ENCODE measurements at places on chromosomes 6 and 20.

- no peak for DNase-seq
These were observed 30.7 kb downstream of the FGD2 start for GRCh38 chr6:37036146-37036545.

DNA sequence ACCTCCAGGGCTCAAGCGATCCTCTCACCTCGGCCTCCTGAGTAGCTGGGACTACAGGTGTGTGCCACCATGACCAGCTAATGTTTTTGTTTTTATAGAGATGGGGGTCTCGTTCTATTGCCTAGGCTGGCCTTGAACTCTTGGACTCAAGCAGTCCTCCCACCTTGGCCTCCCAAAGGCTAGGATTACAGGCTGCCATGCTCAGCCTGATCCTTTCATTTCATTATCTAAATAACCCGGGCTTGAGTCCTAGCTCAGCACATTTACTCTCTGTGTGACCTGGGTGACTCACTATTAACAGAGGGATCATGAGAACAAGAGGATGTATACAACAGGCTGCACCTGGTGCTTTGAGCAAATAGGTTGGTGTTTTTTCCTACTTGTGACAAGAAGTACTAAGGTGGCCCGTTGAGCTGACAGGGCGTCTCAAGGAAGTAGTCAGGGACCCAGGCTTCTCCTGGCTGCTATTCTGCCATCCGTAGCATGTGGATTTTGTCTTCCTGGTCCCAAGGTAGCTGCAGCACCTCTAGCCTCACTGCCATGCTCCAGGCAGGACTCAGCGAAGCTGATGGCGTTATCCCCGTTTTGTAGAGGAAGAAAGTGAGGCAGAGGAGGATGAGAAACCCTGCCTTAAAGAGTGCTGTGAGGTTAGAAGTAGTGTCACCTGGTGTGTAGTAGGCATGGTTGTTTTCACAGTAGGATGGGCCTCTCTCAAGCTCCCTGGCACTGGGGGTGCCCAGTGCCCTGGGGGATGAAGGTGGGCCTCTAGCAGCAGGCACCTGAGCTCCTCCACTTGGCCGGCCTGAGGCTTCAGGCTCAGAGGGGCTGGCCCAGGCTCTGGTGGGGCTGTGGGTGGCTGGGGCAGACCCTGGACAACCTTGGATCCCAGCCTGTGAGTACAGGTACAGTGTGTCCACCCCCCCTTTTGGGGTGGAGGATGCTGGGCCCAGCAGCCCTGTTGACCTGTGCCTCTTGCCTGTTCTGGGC lies 62.4 kb downstream of the ADNP start:
- no peak for DNase-seq

DNA sequence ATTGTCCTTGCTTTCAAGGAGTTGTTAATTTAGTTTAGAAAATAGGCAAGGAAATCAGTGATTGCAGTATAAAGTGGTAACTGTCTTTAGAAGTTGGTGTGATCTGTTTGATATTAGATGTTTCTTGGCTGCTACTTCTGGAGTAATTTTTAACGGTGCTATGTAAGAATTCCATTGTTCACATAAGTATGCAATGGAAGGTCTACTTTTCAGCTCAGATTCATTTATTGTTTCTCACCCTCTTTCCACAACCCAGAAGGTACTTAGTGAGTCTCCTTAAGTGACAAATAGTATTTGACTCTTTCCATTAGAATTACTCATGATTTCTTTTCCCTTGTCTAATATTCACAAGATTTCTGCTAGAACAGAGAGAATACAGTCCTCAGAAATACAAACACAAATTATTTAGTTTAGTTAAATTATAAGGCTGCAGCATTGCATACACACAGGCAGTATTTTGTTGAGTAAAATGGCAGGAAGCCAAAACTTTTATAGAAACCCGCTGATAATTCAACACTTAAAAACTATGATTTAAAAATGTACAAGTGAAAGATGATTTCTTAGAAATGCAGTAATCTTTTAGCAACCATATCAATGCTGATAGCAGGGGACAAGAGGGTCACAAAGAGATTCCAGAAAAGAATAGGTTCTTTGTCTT lies 554.3 kb downstream of the CD109 start:
- no peak for DNase-seq

DNA sequence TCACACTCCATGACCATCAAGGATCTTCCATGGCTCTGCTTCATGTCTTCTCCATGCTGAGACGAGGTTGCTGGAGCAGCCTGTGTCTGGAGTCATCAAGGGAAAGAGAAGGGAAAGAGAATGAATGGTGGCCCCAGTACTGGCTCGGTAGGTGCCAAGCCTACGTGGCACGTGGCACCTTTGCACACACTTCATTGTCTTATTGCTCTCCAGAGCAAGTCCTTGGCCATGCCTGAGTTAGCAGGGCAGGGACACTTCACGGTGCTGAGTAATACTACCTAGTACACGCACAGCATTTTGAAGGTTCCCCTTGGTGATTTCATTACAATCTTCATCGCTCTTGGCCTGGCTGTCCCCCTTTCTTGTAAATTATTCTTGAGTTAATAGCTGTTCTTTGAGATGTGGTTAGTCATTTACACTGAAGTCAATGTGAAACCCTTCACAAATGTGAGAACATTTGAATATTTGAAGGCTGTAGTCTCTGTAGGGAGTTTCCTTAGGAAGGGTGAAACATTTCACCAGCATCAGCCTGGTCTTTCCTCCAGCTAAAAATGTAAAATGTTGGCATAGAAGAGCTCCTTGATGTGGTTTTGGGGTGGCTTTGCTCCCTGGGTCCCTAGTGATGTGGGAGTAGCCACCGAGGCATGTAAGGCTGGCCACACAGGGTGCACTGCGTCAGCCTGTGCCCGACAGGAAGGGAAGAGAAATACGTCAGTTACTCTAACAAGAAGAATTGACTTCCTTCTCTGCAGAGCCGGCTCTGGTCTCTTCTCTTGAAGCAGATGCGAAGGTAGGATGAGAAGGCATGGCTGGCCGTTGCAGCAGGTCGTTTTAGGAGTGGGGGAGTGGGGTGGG lies at the start of gene SYTL3:
TSS of gene SYTL3 (plus strand) at position 766 of the 855 bp plus-strand sequence. CDS start 13,215 bp downstream, outside the sequence.
- peak; percentile 76 for DNase-seq

- no peak for DNase-seq
These were observed 542.4 kb upstream of the FLRT3 start for GRCh38 chr20:14879839-14880238.

DNA sequence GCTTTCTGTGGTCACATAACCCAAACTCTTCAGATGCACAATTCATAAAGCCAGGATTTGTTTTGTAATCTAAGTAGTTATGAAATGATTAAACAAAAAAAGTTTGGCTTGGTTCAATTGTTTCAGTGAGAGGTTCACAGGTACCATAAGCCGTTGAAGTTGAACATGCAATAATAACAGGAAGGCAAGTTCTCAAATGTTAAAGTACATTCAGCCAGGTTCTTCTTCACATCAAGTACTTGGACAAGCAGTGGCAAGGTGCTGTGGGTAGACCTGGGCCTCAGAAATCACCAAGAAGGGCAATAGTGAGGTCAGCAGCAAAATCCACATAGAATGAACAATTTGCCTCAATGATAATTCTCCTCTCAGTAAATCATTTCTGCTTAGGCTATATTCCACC lies 175.5 kb downstream of the EPM2A start:
- no peak for DNase-seq

DNA sequence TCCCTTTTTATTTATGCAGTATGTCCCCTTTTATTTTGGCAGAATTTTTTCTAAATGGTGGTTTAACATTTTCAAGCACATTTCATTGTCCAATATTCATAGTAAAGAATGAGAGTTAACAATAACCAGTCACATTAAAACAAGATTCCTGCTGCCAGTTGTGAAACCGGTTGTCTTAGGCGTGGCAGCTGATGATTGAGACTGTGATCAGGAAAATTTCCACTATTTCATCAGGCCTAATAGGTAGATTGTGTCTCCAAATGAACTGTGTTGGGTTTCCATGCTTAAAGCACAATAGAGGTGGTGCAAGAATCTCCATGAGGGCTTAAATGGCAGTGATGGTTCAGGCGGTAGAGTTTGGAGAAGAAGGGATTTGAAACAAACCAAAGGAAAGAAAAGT lies 15.3 kb downstream of the PRDM1 start:
- DNase-seq = no peak

DNA sequence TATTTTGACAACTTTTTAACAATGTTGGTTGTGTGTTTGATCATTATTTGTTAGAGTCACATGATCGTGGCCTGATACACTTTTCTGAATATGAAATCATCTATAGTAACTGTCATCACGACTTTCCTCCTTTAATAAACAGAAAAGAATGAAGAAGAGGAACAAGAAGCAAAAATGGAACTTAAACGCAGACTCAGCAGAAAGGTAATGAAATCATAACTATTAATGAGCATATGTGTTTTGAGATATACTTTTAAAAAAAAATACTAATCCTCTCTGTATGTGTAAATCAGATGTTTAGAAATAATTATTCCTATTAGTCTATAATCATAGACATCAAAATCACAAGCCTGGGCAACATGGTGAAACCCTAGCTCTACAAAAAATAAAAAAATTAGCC lies 60.1 kb upstream of the LTV1 start:
- DNase-seq = no peak

- no peak for DNase-seq
These were observed 137.2 kb downstream of the WDR27 start for GRCh38 chr6:169564453-169565240.

DNA sequence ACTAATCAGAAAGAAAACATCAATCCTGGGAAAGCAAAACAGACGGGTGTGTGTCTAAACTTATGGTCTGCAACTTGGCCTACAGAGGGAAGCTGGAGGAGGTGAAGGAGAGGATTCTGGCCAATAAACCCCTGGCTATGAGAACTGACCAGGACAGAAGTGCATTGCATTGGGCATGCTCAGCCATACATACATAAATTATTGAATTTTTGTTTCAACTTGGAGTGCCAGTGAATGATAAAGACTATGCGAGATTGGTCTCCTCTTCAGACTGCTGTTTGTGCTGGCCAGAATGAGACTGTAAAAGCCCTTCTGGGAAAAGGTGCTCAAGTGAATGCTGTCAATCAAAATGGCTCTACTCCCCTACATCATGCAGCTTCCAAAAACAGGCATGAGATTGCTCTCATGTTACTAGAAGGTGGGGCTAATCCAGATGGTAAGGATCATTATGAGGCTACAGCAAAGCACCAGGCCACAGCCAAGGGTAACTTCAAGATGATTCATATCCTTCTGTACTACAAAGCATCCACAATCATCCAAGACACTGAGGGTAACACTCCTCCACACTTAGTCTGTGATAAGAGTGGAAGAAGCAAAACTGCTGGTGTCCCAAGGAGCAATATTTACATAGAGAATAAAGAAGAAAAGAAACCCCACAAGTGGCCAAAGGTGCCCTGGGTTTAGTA lies 17.4 kb downstream of the ADNP start:
- no peak for DNase-seq

GRCh38 chr6:163289447-163289846 lies 125.1 kb upstream of the QKI start:
- DNase-seq = no peak

DNA sequence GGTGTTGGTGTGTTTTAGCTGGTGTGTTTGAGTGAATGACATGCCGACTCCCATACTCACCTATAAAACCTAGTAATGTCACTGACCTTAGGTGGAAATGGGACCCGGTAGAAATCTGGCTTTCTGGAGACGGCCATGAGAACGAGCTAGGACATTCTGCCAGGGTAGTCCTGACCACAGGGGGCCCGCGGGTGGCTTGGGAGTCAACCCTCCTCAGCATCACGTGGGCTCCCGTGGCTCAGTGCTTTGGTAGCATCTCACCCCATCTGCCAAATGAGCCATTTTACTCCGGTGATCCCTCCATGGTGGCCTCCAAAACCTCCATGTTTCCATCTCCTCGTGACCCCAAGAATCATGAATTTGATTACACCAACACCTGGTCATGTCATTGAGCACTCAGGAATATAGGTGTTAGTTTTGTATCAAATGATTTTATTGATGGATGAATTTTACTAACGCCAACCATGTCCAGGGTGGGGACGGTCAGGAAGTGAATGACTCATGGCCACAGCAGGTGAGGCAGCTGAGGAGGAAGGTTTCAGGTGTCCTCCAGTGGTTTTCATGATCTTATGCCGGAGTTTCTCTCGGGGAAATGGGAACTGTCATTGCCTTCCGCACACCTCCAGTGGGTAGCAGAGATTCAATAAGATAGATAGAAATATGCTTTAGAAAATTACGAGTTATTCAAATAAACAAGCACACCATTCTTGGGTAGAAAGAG lies 195.0 kb downstream of the SYNDIG1 start:
- no peak for DNase-seq

DNA sequence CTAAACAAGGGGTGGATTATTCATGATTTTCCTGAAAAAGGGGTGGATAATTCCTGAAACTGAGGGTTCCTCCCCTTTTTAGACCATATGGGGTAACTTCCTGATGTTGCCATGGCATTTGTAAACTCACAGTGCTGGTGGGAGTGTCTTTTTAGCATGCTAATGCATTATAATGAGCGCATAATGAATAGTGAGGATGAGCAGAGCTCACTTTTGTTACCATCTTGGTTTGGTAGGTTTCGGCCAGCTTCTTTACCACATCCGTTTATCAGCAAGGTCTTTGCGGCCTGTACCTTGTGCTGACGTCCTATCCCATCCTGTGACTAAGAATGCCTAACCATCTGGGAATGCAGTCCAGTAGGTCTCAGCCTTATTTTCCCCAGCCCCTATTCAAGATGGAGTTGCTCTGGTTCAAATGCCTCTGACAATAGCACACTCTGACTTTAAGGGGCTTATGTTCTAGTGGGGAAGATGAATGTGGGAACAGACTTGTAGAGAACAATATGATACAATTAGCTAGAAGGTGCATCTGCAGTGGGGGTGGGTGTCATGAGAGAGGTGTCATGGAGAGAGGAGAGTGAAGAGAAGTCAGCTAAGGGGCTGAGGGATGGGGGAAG lies 4.2 kb upstream of the GPR31 start:
- DNase-seq = no peak

- DNase-seq = no peak
These were observed 27.9 kb downstream of the B4GALT5 start for GRCh38 chr20:49685809-49686208.

DNA sequence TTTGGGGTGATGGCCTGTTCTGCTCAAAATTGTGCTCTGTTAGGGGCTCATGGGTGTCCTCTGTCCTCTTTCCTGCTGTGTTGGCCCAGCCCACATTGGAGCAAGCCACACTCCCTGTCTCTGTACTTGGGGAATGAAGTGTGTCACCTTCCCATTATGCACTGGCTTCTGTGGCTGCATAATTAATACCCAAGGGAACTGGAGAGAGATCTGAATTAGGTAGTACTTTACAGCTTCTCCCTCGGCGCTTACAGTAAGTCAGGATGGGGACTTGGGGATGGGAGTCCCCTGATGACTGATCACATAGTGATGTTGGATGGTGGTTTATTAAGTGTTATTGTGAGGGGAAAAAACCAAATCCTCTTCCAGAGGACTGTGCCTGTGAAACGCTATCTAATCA lies 116.6 kb downstream of the FOXO3 start:
- DNase-seq = no peak

- DNase-seq = no peak
These were observed 41.7 kb downstream of the TXNDC5 start for GRCh38 chr6:7868926-7869325.

DNA sequence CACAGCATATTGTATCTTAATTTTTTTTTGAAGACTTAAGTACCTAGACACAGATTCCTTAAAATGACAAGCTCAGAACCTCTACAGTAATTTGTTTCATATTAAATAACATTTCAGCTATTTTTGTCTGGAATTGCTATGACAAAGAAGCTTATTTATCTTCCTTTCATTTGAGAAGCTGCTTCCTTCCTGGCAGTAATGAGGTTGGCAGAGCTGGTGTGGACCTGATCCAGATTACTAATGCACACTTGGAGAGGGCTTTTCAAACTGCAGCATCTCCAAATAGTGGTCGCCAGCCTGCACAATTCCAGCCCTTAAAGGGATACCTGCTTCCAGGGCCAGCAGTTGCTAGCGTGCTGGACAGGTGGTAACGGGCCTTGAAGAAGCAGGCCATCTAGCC lies 12.1 kb downstream of the PTCHD4 start:
- no peak for DNase-seq
